Pancreas (tissue), 10 donors: ENCODE measurements at places on chromosomes 5 and 9. TPM values are rescaled to one million over a fixed set of nuclear protein-coding genes. Genes with fewer than 3 reads are reported as not detected.
A peak's percentile ranks its signal among the peaks of the same experiment; 100 is the strongest.

- H3K4me1 ChIP-seq: no peaks in the 10 kb centered on the region
- H3K4me3 ChIP-seq: no peak overlapping the region
- H3K36me3 ChIP-seq: no peaks in the 10 kb centered on the region
- DNase-seq: no peak
- H3K27ac ChIP-seq: no peak overlapping the region
- no peaks in the 10 kb centered on the region for H3K27me3 ChIP-seq
Observed at GRCh38 chr5:97065475-97065874, 76.9 kb downstream of the LIX1 start.

GRCh38 chr5:61732796-61733195 lies 400.7 kb downstream of the ZSWIM6 start:
- H3K36me3 ChIP-seq: no peaks in the 10 kb centered on the region
- no peak overlapping the region for H3K27ac ChIP-seq
- no peaks in the 10 kb centered on the region for H3K27me3 ChIP-seq
- DNase-seq: no peak

The BRD3 gene
- polyA plus RNA-seq: 8.8 TPM

The FAM81B gene
- 0.27 TPM for polyA plus RNA-seq

DNA sequence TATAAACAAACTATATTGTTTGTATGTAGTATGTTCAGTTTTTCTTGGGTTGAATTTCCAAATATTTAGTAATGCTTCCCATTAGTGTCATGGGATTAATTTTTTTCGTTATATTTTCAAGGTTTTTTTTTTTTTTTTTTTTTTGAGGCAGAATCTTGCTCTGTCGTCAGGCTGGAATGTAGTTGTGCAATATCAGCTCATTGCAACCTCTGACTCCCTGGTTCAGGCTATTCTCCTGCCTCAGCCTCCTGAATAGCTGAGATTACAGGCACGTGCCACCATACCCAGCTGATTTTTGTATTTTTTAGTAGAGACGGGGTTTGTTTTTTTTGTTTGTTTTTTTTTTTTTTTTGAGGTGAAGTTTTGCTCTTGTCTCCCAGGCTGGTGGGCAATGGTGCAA lies 10.6 kb downstream of the DDX46 start:
- H3K27me3 ChIP-seq: no peaks in the 10 kb centered on the region
- no peak for DNase-seq
- peaks cover 4% of the 10 kb centered on the region for H3K36me3 ChIP-seq
- H3K4me3 ChIP-seq: no peak overlapping the region
- no peaks in the 10 kb centered on the region for H3K4me1 ChIP-seq

The TSSK1B gene
- 0.08 TPM for polyA plus RNA-seq

DNA sequence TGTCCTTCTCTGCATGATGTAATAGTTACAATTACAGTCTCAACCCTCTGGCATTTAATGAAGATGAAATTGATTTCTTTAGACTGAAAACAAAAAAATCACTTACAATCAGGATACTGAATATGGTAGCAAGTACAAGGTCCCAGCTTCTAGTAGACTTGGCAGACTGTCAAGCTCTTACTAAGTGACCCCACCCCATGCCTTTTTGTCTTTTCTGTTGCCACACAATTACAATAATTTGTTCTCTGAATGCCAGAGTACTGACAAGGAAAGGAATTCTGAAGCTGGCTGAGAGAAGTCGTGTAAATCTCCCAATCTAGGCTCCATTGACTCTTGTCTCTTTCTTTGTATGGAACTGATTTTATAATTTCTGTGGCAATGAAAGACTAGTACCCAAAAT lies 154.2 kb downstream of the TMC1 start:
- H3K36me3 ChIP-seq: no peaks in the 10 kb centered on the region
- no peak for DNase-seq
- no peaks in the 10 kb centered on the region for H3K4me1 ChIP-seq
- H3K27ac ChIP-seq: no peak overlapping the region
- no peak overlapping the region for H3K4me3 ChIP-seq

GRCh38 chr5:74149395-74149794 lies 491.1 kb downstream of the ENC1 start:
- peaks cover 4% of the 10 kb centered on the region for H3K4me1 ChIP-seq
- H3K27ac ChIP-seq: no peak overlapping the region
- H3K4me3 ChIP-seq: no peak overlapping the region
- no peaks in the 10 kb centered on the region for H3K36me3 ChIP-seq
- DNase-seq: peak; percentile 37

The TMC1 gene
- not detected for polyA plus RNA-seq

GRCh38 chr5:14528926-14529325 lies 52.7 kb upstream of the OTULINL start:
- no peaks in the 10 kb centered on the region for H3K27me3 ChIP-seq
- no peak overlapping the region for H3K4me3 ChIP-seq

DNA sequence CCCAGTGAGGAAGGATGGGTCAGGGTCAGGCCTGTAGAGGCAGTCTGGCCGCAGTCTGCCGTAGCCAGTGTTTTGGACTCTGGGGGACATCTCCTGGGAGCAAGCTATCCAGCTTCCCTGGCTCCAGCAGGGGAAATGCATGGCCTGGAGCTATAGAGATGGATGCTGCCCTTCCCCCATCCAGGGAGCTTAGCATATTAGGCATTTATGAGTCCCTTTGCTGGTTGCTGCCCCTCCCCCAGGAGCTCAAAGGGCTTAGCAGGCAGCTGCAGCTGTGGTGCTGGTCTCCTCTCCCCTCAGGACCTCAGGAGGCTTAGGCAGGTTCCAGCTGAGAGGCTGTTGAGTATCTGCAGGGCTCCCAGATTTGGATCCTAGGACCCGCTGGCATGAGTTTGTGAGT lies 1158.7 kb downstream of the DTWD2 start:
- no peaks in the 10 kb centered on the region for H3K4me1 ChIP-seq
- no peak overlapping the region for H3K27ac ChIP-seq
- DNase-seq: no peak
- H3K27me3 ChIP-seq: no peaks in the 10 kb centered on the region
- no peak overlapping the region for H3K4me3 ChIP-seq

DNA sequence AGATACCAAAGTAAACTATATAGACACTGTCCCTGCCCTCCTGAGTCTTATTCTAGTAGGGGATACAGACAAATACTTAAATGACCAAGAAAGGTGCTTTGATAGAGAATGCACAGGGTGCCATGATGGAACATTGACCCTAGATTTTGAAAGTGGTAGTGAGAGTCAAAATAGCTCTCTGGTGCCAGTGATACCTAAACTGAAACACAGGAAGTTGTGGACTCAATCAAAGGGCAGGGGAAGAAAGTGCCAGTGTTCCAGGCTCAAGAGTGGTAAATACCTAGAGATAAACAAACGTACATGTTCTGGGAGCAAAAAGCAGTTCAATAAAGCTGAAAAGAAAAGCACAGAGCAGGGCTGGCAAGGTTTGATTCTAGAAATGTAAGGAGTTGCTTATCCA lies 267.6 kb downstream of the ISL1 start:
- no peaks in the 10 kb centered on the region for H3K27me3 ChIP-seq
- H3K4me1 ChIP-seq: no peaks in the 10 kb centered on the region
- H3K4me3 ChIP-seq: no peak overlapping the region
- no peak for DNase-seq

- no peaks in the 10 kb centered on the region for H3K36me3 ChIP-seq
- H3K27me3 ChIP-seq: no peaks in the 10 kb centered on the region
- H3K4me1 ChIP-seq: no peaks in the 10 kb centered on the region
- no peak overlapping the region for H3K27ac ChIP-seq
Observed at GRCh38 chr5:34410411-34411139, 245.6 kb upstream of the RAI14 start.

DNA sequence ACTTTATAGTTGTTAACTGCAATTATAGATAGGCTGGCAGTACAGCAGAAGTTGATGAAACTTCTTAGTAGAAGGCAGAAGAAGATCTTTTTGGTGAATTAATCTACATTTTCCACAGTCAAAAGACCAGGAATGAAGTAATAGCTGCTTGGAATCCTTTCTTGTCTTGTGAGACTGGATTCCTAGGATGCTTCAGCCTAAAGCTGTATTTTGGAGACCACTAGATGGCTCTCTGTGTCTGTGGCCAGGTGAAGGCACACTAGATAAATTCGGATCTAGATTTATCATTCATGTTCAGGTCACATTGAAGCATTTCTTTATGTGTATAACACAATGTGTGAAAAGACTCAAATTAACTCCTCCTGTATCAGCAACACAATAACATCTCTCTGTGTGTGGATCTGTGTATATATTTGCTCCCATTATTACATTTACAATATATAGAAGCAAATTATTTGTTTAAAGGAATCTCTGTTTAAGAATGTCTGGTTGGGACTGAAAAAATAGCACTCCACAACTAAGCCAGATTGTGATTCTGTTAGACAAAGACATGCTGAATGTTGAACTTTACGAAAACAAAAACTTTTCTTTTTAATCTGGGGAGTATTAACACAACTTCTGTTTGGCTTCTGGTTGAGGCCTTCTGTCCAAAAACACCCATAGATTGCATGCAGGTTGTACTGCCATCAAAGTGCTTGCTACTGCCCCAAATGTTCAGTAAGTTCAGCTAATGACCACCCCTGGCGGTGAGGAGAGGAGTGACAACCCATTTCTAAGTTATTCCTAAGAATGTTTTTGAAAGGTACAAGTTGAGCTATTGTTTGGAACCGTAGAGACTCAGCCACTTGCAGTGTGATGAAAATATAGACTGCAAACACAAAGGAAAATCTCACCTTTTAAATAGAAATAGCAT lies 10.6 kb downstream of the GRIN3A start:
- no peaks in the 10 kb centered on the region for H3K27me3 ChIP-seq
- no peak overlapping the region for H3K4me3 ChIP-seq
- no peak overlapping the region for H3K27ac ChIP-seq
- H3K36me3 ChIP-seq: no peaks in the 10 kb centered on the region
- no peaks in the 10 kb centered on the region for H3K4me1 ChIP-seq

- no peaks in the 10 kb centered on the region for H3K4me1 ChIP-seq
- DNase-seq: no peak
- H3K36me3 ChIP-seq: no peaks in the 10 kb centered on the region
- no peak overlapping the region for H3K27ac ChIP-seq
- H3K4me3 ChIP-seq: no peak overlapping the region
- no peaks in the 10 kb centered on the region for H3K27me3 ChIP-seq
Observed at GRCh38 chr5:120476063-120476462, 12.0 kb downstream of the PRR16 start.

- no peaks in the 10 kb centered on the region for H3K36me3 ChIP-seq
- H3K27ac ChIP-seq: no peak overlapping the region
- no peaks in the 10 kb centered on the region for H3K4me1 ChIP-seq
- H3K27me3 ChIP-seq: no peaks in the 10 kb centered on the region
- no peak for DNase-seq
Observed at GRCh38 chr9:124486778-124487259, 20.4 kb downstream of the NR5A1 start.

GRCh38 chr5:76705574-76705973 lies 10.4 kb upstream of the F2R start:
- H3K4me3 ChIP-seq: no peak overlapping the region
- no peaks in the 10 kb centered on the region for H3K27me3 ChIP-seq
- peaks cover 16% of the 10 kb centered on the region for H3K36me3 ChIP-seq
- no peak overlapping the region for H3K27ac ChIP-seq
- no peaks in the 10 kb centered on the region for H3K4me1 ChIP-seq

GRCh38 chr5:156401804-156402203 lies 74.8 kb downstream of the SGCD start:
- no peak overlapping the region for H3K27ac ChIP-seq
- H3K36me3 ChIP-seq: no peaks in the 10 kb centered on the region
- no peak overlapping the region for H3K4me3 ChIP-seq
- H3K27me3 ChIP-seq: no peaks in the 10 kb centered on the region

GRCh38 chr5:176955895-176956294 lies 50.7 kb downstream of the UIMC1 start:
- no peaks in the 10 kb centered on the region for H3K36me3 ChIP-seq
- no peaks in the 10 kb centered on the region for H3K27me3 ChIP-seq
- no peak overlapping the region for H3K4me3 ChIP-seq
- no peak for DNase-seq
- no peaks in the 10 kb centered on the region for H3K4me1 ChIP-seq

GRCh38 chr5:40227366-40227765 lies 452.3 kb upstream of the PTGER4 start:
- H3K27ac ChIP-seq: no peak overlapping the region
- DNase-seq: no peak
- H3K4me3 ChIP-seq: no peak overlapping the region
- H3K4me1 ChIP-seq: no peaks in the 10 kb centered on the region
- no peaks in the 10 kb centered on the region for H3K36me3 ChIP-seq

DNA sequence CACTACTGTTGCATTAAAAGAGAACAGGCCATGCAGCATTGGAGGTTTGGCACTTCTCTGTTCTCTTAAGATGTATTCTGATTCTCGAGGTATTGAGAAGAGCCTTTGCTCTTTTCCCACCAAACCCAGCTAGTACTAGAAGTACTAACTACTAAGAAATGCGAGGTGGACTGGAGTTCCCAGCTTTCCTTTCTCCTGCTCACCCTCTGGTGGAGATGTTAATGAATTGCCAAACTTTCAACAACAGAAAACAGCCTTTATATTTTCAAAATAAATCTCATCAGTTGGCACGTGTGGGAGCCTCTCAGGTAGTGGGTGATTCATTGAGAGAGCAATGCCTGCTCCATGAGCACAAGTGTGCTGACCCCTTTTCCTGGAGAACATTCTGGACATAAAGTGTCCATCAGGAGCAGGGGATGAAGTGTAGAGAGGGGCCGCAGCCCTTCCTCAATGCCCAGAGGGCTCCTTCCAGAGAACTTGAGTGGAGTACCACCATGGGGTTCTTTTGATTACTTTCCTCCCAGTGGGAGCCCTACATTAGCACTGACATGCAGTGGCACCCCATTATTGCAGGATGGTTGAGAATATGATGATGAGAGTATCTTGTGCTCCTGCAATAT lies 45.7 kb downstream of the TMEM174 start:
- no peaks in the 10 kb centered on the region for H3K27me3 ChIP-seq
- H3K4me3 ChIP-seq: no peak overlapping the region
- no peak for DNase-seq
- H3K36me3 ChIP-seq: no peaks in the 10 kb centered on the region
- H3K27ac ChIP-seq: no peak overlapping the region

DNA sequence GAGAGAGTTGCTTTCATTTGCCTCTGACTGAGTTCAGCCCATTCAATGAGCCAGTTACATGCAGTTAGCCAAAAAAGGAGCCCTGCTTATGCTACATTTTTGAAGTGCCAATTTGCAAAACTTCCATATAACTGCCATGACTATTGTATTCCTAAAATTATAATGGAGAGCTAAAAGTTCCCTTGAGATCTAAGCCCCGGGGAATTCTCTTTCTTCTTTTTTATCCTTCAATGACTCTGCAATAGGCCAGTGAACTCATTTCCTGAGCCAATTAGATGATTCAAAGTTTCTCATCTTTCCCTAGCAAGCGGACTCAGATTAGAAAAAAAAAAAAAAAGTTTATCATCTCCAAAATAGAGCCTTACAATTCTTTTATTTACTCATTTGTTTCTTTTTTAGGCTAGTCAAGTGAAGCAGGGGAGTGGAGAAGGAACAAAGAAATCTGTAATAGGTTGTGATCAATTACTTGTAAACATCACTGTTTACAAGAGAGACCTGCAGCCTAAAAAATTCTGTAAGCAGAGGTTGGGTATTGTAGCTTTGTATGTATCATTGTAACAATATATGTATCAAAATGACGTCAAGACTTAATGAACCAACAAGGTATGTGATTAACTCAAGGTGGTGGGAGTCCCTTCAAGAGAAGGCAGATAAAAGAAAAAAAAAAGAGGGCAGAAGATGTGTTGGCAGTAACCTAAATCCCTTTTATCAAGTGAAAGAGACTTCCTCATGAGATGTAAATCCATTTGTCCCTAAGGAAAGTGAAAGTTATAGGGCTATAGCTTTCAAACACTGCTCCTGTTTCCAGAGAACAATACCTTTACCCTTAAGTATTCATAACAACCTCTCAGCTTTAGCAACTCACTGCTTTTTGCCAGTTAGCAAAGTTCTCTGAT lies 48.7 kb upstream of the HOMER1 start:
- H3K27ac ChIP-seq: no peak overlapping the region
- DNase-seq: no peak
- no peak overlapping the region for H3K4me3 ChIP-seq
